ENCODE measurements at places on chromosomes 7 and 10. TPM values are rescaled to one million over a fixed set of nuclear protein-coding genes. Genes with fewer than 3 reads are reported as not detected.

GRCh38 chr7:47801423-47801822 lies 146.8 kb downstream of the PKD1L1 start:
- H3K36me3 ChIP-seq: no peaks in the 10 kb centered on the region
- no peaks in the 10 kb centered on the region for H3K27me3 ChIP-seq
- no peak for DNase-seq
- H3K4me1 ChIP-seq: peaks cover 22% of the 10 kb centered on the region
- H3K4me3 ChIP-seq: no peak overlapping the region

- no peaks in the 10 kb centered on the region for H3K27me3 ChIP-seq
- H3K4me1 ChIP-seq: no peaks in the 10 kb centered on the region
- H3K4me3 ChIP-seq: no peak overlapping the region
- H3K36me3 ChIP-seq: no peaks in the 10 kb centered on the region
- DNase-seq: no peak
Measured at GRCh38 chr7:53245721-53246120, 210.3 kb downstream of the POM121L12 start.

DNA sequence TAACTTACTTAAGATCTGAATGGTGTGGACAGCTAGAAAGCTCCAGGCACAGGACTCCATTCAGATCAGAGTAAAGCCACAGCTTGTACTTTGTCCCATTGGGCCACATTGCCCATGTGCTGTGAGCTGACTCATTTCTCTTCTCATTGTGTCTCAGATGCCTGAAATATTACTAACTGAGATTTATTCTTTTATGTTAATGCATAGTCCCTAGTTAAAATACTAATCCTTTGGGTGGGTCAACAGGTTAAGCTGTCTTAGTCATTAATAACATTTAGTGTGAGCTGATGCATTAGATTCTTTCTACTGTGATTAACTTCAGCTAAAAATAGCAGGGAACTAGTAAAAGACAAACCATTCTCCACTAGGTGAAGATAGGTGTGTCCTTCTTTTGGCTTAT lies 104.7 kb upstream of the ARMC3 start:
- peak; percentile 66 for DNase-seq
- H3K27ac ChIP-seq: peak overlapping the region; percentile 69
- H3K27me3 ChIP-seq: no peaks in the 10 kb centered on the region
- H3K4me3 ChIP-seq: no peak overlapping the region
- H3K4me1 ChIP-seq: peaks cover 4% of the 10 kb centered on the region
- H3K36me3 ChIP-seq: no peaks in the 10 kb centered on the region

- peak; percentile 54 for DNase-seq
- no peaks in the 10 kb centered on the region for H3K4me1 ChIP-seq
- no peak overlapping the region for H3K27ac ChIP-seq
- H3K27me3 ChIP-seq: no peaks in the 10 kb centered on the region
- H3K36me3 ChIP-seq: no peaks in the 10 kb centered on the region
Measured at GRCh38 chr7:87797798-87798403, 78.3 kb downstream of the SLC25A40 start.

GRCh38 chr10:35231646-35232045 lies 104.7 kb upstream of the CCNY start:
- no peaks in the 10 kb centered on the region for H3K4me1 ChIP-seq
- DNase-seq: no peak

GRCh38 chr10:113801569-113801968 lies 50.1 kb downstream of the PLEKHS1 start:
- peak overlapping the region; percentile 35 for H3K27ac ChIP-seq
- H3K36me3 ChIP-seq: no peaks in the 10 kb centered on the region
- peak; percentile 24 for DNase-seq
- peaks cover 16% of the 10 kb centered on the region for H3K4me1 ChIP-seq
- H3K27me3 ChIP-seq: peaks cover 3% of the 10 kb centered on the region

GRCh38 chr10:3656214-3656613 lies 128.8 kb downstream of the KLF6 start:
- no peaks in the 10 kb centered on the region for H3K4me1 ChIP-seq
- H3K36me3 ChIP-seq: peaks cover 3% of the 10 kb centered on the region
- H3K27ac ChIP-seq: no peak overlapping the region
- no peaks in the 10 kb centered on the region for H3K27me3 ChIP-seq

- DNase-seq: peak; percentile 53
- peaks cover 13% of the 10 kb centered on the region for H3K4me1 ChIP-seq
- H3K36me3 ChIP-seq: no peaks in the 10 kb centered on the region
- peak overlapping the region; percentile 98 for H3K27ac ChIP-seq
- H3K27me3 ChIP-seq: no peaks in the 10 kb centered on the region
Measured at GRCh38 chr7:87152897-87153641, 816 bp downstream of the DMTF1 start.

DNA sequence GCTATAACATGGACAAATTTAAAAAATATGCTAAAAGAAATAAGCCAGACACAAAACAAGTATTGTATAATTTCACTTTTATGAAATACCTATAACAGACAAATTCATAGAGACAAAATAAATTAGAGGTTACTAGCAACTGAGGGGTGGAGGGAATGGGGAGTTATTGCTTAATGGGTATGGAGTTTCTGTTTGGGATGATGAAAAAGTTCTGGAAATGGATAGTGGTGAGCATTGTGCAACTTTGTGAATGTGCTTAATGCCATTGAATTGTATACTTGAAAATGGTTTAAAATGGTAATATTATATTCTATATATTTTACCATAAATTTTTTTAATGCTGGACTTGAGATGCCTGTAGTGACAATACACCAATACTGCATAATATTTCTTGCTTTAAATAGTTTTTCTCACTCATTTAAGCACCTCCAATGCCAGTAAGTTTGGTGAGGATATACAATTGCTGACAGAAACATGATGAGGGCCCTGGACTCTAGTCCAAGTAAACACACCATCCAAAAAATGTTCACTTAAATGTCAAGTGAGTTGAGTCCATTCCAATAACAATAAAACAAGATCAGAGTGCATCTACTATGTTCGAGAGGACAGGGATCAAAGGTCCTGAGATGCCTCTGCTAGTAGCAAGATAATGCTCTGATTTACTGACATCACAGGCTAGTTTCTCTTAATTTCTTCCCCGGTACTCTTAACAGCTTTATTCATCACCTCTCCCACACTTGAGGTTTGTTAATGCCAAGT lies 71.9 kb downstream of the NT5C2 start:
- no peaks in the 10 kb centered on the region for H3K36me3 ChIP-seq
- no peaks in the 10 kb centered on the region for H3K27me3 ChIP-seq
- no peak overlapping the region for H3K27ac ChIP-seq
- DNase-seq: peak; percentile 10
- no peak overlapping the region for H3K4me3 ChIP-seq

DNA sequence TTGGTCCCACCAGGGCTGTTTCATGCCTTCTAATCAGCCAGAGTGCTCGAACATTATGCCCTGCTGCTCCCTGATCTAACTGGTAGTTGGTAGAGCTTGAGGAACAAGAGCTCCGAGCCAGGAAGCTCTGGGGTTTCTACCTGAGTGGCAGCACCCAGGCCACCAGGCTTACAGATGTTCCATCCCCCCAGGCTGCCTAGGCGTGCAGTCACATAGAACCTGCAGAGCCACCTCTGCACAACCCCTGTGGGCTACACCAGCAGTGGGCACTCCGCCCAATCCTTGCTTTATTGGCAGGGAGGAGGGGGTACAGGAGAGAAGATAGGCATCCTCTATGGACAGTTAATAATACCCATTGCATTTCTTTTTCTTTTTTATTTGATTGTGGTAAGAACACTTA lies 21.8 kb downstream of the MAP3K8 start:
- H3K27ac ChIP-seq: peak overlapping the region; percentile 41
- H3K4me3 ChIP-seq: no peak overlapping the region
- H3K27me3 ChIP-seq: no peaks in the 10 kb centered on the region

- no peak overlapping the region for H3K27ac ChIP-seq
- peaks cover 4% of the 10 kb centered on the region for H3K4me1 ChIP-seq
- no peaks in the 10 kb centered on the region for H3K36me3 ChIP-seq
- H3K4me3 ChIP-seq: no peak overlapping the region
Measured at GRCh38 chr10:13659887-13660550, 73.3 kb downstream of the PRPF18 start.

GRCh38 chr7:94378356-94378755 lies 16.3 kb upstream of the COL1A2 start:
- H3K4me3 ChIP-seq: no peak overlapping the region
- no peak for DNase-seq
- H3K27ac ChIP-seq: no peak overlapping the region
- no peaks in the 10 kb centered on the region for H3K36me3 ChIP-seq

GRCh38 chr7:155231241-155231800 lies 66.4 kb upstream of the INSIG1 start:
- no peaks in the 10 kb centered on the region for H3K27me3 ChIP-seq
- DNase-seq: no peak
- no peaks in the 10 kb centered on the region for H3K36me3 ChIP-seq
- peaks cover 25% of the 10 kb centered on the region for H3K4me1 ChIP-seq
- no peak overlapping the region for H3K4me3 ChIP-seq

DNA sequence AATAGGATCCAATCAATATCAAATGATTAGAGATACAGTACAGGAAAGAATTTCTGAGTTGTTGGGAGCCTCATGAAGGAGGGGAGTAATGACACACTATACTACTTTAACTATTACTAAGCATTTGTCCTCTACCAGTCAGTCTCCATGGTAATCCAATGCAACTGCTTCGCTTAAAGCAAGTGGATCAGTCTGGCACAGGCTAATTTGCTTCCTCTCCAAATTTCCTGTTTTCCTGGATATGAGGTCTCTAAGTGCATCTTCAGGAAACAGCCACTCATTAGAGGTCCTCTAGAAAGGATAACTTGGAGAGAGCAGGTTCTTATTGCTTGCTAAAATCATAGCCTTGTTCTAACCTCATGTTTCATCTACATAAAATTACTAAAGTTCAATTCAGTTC lies 8.4 kb upstream of the SEPTIN7 start:
- H3K4me1 ChIP-seq: no peaks in the 10 kb centered on the region
- H3K4me3 ChIP-seq: no peak overlapping the region
- no peak for DNase-seq
- H3K27ac ChIP-seq: no peak overlapping the region
- H3K36me3 ChIP-seq: no peaks in the 10 kb centered on the region
- H3K27me3 ChIP-seq: no peaks in the 10 kb centered on the region

DNA sequence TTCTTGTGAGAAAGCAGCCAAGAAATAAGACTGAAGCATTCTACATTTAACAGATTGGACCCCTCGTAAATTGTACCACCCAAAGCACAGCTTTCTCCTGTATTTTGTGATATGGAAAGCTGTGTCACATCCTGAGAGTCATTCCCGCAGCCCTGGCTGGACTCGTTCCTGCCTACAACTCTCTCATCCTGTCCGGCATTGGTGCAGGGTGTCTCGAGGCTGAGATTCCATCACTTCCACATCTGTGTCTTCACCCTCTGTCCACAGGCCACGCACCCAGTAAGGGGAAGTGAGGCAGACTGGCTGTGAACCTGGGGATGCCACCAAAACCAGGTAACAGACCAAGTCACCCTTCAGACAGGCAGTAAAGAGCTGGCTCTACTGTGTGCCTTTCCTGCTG lies 146.2 kb upstream of the KLF6 start:
- H3K4me3 ChIP-seq: no peak overlapping the region
- DNase-seq: no peak
- H3K4me1 ChIP-seq: no peaks in the 10 kb centered on the region
- H3K27me3 ChIP-seq: no peaks in the 10 kb centered on the region
- no peaks in the 10 kb centered on the region for H3K36me3 ChIP-seq

DNA sequence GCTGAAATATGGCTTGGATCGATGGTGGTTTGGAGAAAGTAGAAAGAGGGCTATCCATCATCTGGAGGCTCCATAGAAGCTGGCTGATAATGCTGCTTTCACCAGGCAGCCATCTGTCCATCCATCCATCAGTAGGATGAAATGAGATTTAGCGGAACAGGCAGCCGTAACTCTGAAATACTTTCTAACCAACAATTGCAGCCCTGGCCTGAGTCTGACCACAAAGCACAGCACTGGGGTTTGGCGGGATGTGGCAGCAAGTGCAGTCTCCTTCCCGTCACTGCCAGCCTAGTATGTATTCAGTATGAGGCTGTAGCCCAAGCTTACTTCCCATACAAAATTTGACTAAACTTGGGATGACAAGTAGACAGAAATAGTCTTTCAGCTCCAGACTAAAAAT lies 38.0 kb downstream of the R3HCC1L start:
- no peak for DNase-seq
- no peaks in the 10 kb centered on the region for H3K27me3 ChIP-seq
- H3K4me3 ChIP-seq: no peak overlapping the region
- H3K36me3 ChIP-seq: no peaks in the 10 kb centered on the region
- no peak overlapping the region for H3K27ac ChIP-seq

DNA sequence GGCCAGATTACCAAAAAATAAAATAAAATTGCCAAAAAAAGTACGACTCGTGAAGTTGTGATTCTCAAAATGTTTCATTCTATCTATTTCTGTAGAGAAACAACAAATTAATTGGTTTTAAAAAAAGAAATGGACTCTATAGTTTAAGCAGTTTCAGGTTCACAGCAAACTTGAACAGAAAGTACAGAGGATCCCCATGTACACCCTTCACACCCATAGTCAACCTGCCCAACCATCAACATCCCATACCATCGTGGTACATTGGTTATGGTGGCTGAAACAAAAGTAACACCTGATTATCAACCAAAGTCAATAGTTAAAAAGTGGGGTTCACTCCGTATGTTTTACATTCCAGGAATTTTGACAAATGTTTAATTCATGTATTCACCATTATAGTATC lies 496.1 kb downstream of the ANKRD7 start:
- DNase-seq: no peak
- no peaks in the 10 kb centered on the region for H3K27me3 ChIP-seq
- no peaks in the 10 kb centered on the region for H3K36me3 ChIP-seq
- H3K27ac ChIP-seq: no peak overlapping the region

DNA sequence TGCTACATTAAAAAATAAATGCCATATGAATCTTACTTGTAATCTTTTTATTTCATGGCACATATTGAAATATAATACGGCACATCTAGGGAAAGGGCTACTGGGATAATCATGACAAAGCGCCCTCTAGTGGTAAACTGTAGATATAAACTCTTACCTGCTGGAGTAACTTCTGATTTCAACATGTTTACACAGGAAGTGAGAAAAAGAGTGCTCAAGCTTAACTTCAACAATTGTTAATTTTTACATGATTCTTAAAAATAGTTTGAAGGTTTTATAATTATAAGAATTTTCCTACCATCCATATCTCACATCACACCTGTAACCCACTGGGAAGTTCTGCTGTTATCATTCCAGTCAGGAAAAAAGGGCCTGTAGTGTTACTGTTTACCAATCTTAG lies 2.0 kb upstream of the HEPACAM2 start:
- H3K27ac ChIP-seq: no peak overlapping the region
- no peaks in the 10 kb centered on the region for H3K36me3 ChIP-seq
- peak; percentile 85 for DNase-seq
- H3K4me3 ChIP-seq: no peak overlapping the region
- H3K27me3 ChIP-seq: no peaks in the 10 kb centered on the region
- H3K4me1 ChIP-seq: no peaks in the 10 kb centered on the region

GRCh38 chr7:30764030-30764975 lies 6.9 kb upstream of the MINDY4 start:
- H3K4me1 ChIP-seq: peaks cover 15% of the 10 kb centered on the region
- no peaks in the 10 kb centered on the region for H3K36me3 ChIP-seq
- DNase-seq: peak; percentile 55
- peak overlapping the region; percentile 32 for H3K27ac ChIP-seq
- no peak overlapping the region for H3K4me3 ChIP-seq

GRCh38 chr10:96238646-96239623 lies 32.4 kb downstream of the BLNK start:
- no peaks in the 10 kb centered on the region for H3K27me3 ChIP-seq
- H3K4me3 ChIP-seq: no peak overlapping the region
- no peak for DNase-seq
- no peaks in the 10 kb centered on the region for H3K4me1 ChIP-seq
- no peak overlapping the region for H3K27ac ChIP-seq
- H3K36me3 ChIP-seq: no peaks in the 10 kb centered on the region

CUBN gene
- 9.4 TPM for total RNA-seq

STAG3 gene
- total RNA-seq: 0.20 TPM

PTN gene
- 63.5 TPM for total RNA-seq

FRMPD2 gene
- total RNA-seq: 0.52 TPM

Data from hepatocyte (in vitro differentiated cells).